CD8-positive, alpha-beta memory T cell (primary cell): ENCODE measurements at places on chromosomes 1 and 21.

DNA sequence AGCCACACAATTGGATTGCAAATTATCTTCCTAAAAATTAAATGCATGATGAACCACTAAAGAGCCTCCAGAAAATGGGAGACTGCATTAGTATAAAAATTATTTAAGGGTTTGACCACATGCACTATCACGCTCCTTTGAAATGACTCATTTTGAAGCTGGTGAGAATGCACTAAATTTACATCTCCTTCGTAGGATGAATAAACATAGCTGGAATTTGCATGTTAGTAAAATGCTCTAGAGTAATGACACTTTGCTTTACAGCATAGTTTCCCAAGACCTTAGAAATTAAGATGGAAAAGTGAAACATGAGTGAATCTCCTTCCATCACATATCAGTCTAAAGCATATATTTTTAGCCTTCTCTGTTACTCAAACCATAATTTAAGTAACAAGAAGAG lies 2.4 kb downstream of the PLPPR4 start:
- no peaks in the 10 kb centered on the region for H3K4me1 ChIP-seq
- H3K36me3 ChIP-seq: no peaks in the 10 kb centered on the region

- no peak for DNase-seq
- no peaks in the 10 kb centered on the region for H3K4me1 ChIP-seq
- H3K27me3 ChIP-seq: peaks cover 3% of the 10 kb centered on the region
- H3K27ac ChIP-seq: no peak overlapping the region
Observed at GRCh38 chr1:50271968-50272578, 151.2 kb downstream of the DMRTA2 start.

DNA sequence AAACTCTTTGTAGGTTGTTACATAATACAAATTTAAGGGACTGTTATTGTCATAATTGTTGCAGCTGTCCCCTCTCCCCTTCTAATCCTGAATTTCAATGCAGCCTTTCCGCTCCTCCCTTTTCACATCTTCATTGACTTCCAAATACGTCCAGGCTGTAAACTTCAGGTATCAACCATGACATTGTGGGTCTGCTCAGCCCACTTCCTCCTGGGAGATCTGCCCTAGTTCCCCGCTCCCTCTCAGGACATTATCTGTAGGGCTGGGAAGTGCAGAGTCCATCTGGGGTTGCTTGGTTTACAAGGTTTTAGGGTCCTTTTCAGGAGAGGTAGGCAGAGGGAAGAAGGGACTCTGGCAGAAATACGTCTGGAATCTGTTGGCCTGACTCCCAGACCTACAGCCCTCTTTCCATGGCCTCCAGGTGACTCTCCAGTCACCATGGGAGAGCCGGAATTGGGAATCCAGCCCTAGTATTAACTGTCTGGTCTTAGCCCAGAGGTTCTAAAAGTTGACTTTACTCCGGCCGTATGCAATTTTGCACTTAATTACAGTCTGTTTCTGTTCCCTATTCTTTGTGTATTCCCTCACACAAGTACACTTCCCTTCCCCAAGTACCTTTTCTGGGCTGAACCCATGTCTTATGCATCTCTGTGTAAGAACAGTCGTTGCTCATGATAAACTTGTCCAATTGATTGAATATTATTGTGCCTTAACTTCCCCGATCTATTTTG lies 4.7 kb upstream of the DENND2D start:
- no peaks in the 10 kb centered on the region for H3K36me3 ChIP-seq
- H3K27me3 ChIP-seq: no peaks in the 10 kb centered on the region
- peaks cover 49% of the 10 kb centered on the region for H3K4me1 ChIP-seq
- H3K27ac ChIP-seq: no peak overlapping the region
- DNase-seq: no peak

DNA sequence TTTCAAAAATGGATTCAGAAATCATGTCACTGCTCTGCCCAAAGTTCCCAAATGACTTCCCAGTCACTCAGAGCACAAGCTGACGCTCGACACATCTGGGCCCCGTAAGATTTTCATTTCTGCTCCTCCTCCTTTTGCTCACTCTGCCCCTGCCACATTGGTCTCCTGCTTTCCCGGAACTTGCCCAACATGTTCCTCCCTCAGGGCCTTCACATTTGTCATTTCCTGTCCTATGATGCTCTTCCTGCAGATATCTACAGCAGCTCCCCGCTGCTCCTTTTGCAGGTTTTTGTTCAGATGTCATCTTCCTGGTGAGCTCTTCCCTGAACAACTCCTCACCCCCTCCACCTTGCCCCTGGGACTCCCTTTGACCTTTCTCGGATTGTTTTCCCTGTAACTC lies 58.5 kb upstream of the IVNS1ABP start:
- H3K27me3 ChIP-seq: no peaks in the 10 kb centered on the region
- H3K4me1 ChIP-seq: no peaks in the 10 kb centered on the region
- H3K36me3 ChIP-seq: no peaks in the 10 kb centered on the region
- no peak for DNase-seq

- H3K27ac ChIP-seq: no peak overlapping the region
- no peaks in the 10 kb centered on the region for H3K36me3 ChIP-seq
- H3K4me1 ChIP-seq: no peaks in the 10 kb centered on the region
- no peak overlapping the region for H3K4me3 ChIP-seq
- no peaks in the 10 kb centered on the region for H3K27me3 ChIP-seq
Observed at GRCh38 chr1:147815503-147815902, 55.1 kb upstream of the GJA5 start.

DNA sequence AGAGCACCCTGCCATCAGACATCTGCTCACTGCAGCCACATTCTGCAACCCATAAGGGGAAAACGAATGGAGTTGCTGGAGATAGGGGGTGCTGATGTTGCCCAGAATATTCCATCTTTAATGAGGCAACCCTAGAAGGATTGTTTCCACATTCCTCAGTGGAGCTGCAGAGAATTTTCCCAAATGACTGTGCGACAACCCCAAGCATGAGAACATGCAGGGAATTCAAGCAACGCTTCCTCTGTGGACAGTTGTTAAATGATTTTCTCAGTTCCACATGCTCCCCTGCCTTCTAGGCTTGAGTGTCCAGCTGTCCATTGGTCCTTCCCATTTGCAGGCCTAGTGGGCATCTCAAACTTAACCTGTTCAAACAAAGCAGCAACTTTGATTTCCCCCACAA lies 20.5 kb upstream of the UBL4B start:
- H3K4me3 ChIP-seq: no peak overlapping the region
- H3K27ac ChIP-seq: no peak overlapping the region
- DNase-seq: no peak
- H3K4me1 ChIP-seq: no peaks in the 10 kb centered on the region

GRCh38 chr1:203907901-203908300 lies 46.5 kb downstream of the SNRPE start:
- no peaks in the 10 kb centered on the region for H3K4me1 ChIP-seq
- H3K36me3 ChIP-seq: no peaks in the 10 kb centered on the region
- H3K4me3 ChIP-seq: no peak overlapping the region
- H3K27ac ChIP-seq: no peak overlapping the region
- H3K27me3 ChIP-seq: no peaks in the 10 kb centered on the region

DNA sequence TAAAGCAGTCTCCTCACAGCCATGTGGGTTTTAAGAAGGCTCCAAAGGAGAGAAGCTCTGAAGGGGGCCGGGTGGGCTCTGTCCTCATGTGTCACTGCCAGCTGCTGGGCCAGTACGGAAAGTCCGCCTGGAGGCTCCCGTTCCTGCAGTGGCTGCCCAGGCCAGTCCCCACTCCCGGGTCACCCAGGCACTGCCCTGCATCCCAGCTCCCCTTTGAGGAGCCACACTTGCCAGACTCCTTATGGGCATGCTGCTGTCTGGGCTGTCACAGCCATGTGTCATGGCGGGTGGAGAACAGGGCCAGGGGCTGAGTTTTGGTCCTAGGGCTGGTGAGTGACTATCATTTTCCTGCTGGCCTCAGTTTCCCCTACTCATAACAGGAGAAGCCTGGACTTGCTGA lies 79.4 kb upstream of the ACTRT2 start:
- no peaks in the 10 kb centered on the region for H3K4me1 ChIP-seq

DNA sequence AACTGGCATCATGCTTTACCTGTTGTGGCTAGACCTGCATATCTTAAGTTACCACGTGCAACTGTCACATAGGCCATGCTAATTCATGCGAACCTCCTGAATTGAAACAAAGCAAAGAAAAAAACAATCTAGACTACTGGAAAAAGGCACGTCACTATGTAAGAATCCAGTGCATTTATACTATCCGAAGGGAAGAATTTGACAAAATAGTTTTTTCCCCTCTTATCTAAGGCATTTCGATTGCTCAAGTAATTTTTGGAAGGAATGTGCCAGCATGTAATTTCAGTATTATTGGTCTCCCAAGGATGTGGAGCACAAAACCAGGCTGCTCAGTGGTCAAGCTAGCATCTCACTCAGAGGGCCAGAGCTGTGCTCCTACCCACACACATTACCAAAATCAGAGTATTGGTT lies 31.5 kb upstream of the C1orf198 start:
- no peaks in the 10 kb centered on the region for H3K27me3 ChIP-seq
- H3K27ac ChIP-seq: no peak overlapping the region
- H3K36me3 ChIP-seq: no peaks in the 10 kb centered on the region
- no peaks in the 10 kb centered on the region for H3K4me1 ChIP-seq

- H3K4me3 ChIP-seq: no peak overlapping the region
- H3K36me3 ChIP-seq: no peaks in the 10 kb centered on the region
- no peaks in the 10 kb centered on the region for H3K4me1 ChIP-seq
- H3K27ac ChIP-seq: no peak overlapping the region
- H3K27me3 ChIP-seq: peaks cover 2% of the 10 kb centered on the region
Observed at GRCh38 chr1:53182111-53182593, 14.5 kb upstream of the CPT2 start.

GRCh38 chr21:38249256-38249655 lies 7.5 kb upstream of the KCNJ15 start:
- H3K4me3 ChIP-seq: no peak overlapping the region
- no peak for DNase-seq
- H3K4me1 ChIP-seq: peaks cover 13% of the 10 kb centered on the region
- no peaks in the 10 kb centered on the region for H3K27me3 ChIP-seq
- no peak overlapping the region for H3K27ac ChIP-seq
- no peaks in the 10 kb centered on the region for H3K36me3 ChIP-seq

GRCh38 chr1:157111396-157112165 lies 12.0 kb upstream of the ETV3L start:
- H3K27me3 ChIP-seq: no peaks in the 10 kb centered on the region
- no peaks in the 10 kb centered on the region for H3K36me3 ChIP-seq
- H3K4me1 ChIP-seq: no peaks in the 10 kb centered on the region
- DNase-seq: no peak
- no peak overlapping the region for H3K27ac ChIP-seq
- no peak overlapping the region for H3K4me3 ChIP-seq

GRCh38 chr1:3536420-3537195 lies 74.7 kb downstream of the MEGF6 start:
- no peaks in the 10 kb centered on the region for H3K36me3 ChIP-seq
- H3K4me3 ChIP-seq: no peak overlapping the region
- no peaks in the 10 kb centered on the region for H3K27me3 ChIP-seq
- no peak overlapping the region for H3K27ac ChIP-seq
- DNase-seq: no peak
- H3K4me1 ChIP-seq: no peaks in the 10 kb centered on the region

DNA sequence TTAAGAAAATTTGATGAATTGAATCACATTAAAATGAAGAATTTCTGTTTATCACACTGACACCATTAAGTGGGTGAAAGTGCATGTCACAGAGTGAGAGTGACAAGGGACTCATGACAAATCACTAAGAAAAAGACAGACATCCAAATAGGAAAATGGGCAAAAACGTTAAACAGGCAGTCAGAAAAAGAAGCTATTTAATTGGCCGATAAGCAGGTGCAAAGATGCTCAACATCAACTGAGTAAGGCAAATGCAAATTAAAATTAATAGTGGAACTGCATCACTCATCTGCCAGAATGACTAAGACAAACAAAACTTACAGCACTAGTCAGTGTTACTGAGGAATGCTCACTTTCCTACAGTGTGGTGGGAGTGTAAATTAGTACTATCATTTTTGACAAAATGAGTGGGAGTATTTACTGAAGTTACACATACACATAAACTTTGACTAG lies 39.2 kb upstream of the RUNX1 start:
- no peak overlapping the region for H3K27ac ChIP-seq
- no peaks in the 10 kb centered on the region for H3K36me3 ChIP-seq
- no peak for DNase-seq
- H3K27me3 ChIP-seq: no peaks in the 10 kb centered on the region
- no peaks in the 10 kb centered on the region for H3K4me1 ChIP-seq

GRCh38 chr1:70063861-70064260 lies 141.5 kb downstream of the LRRC40 start:
- H3K27me3 ChIP-seq: no peaks in the 10 kb centered on the region
- no peak overlapping the region for H3K4me3 ChIP-seq
- no peak for DNase-seq
- H3K36me3 ChIP-seq: no peaks in the 10 kb centered on the region

DNA sequence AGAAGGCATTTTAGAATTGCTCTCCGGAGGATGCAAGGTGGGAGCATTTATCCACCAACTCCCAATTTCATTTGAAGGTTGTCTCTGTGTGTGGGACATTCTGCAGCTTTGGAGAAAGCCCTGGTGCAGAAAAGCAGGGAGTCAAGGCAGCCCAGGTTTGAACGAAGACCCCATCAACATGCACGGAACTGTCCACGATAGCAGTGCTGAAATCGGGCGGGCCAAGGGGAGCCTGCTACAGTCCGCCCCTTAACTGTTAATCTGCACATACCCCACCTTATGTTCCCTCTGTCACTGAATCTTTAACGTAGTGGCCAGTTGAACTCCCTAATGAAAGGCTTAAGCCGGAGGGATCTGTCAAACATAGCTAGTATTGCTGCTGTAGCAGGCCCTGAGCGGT lies 68.8 kb upstream of the C1orf174 start:
- no peak for DNase-seq
- peaks cover 4% of the 10 kb centered on the region for H3K27me3 ChIP-seq
- no peaks in the 10 kb centered on the region for H3K4me1 ChIP-seq
- no peaks in the 10 kb centered on the region for H3K36me3 ChIP-seq
- H3K4me3 ChIP-seq: no peak overlapping the region
- H3K27ac ChIP-seq: no peak overlapping the region

DNA sequence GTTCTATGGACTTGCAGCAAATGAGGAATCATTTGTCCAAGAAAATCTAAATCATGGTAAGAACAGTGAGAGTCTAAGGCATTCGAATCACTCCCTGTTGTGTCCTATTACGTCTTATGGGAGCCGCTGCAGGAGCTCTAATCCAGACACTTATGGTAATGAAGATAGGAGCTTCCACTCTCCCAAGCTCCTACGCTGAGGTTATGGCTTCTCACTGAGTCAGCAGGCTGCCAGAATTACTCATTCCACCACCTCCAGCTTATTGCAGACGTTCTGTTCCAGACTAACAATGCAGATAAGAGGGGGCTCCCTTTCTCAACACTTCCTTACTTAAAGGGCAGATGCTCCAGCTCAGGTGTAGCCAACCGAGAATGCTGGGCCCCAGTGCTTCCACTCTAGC lies 212.6 kb downstream of the GREM2 start:
- no peak overlapping the region for H3K27ac ChIP-seq
- no peaks in the 10 kb centered on the region for H3K36me3 ChIP-seq
- H3K4me3 ChIP-seq: no peak overlapping the region

- no peaks in the 10 kb centered on the region for H3K27me3 ChIP-seq
- peaks cover 26% of the 10 kb centered on the region for H3K4me1 ChIP-seq
- H3K4me3 ChIP-seq: no peak overlapping the region
- H3K36me3 ChIP-seq: no peaks in the 10 kb centered on the region
Observed at GRCh38 chr1:151948506-151948905, 39.2 kb upstream of the THEM4 start.
